Natural killer cell (primary cell): ENCODE measurements at places on chromosomes 3 and 15.

- no peak overlapping the region for H3K27ac ChIP-seq
- no peaks in the 10 kb centered on the region for H3K27me3 ChIP-seq
- H3K36me3 ChIP-seq: no peaks in the 10 kb centered on the region
- no peaks in the 10 kb centered on the region for H3K4me1 ChIP-seq
These were observed 1178.7 kb upstream of the GBE1 start for GRCh38 chr3:82940124-82940523.

- no peaks in the 10 kb centered on the region for H3K36me3 ChIP-seq
- H3K4me3 ChIP-seq: peak within 1 kb of the TSS; percentile 85
- peaks cover 47% of the 10 kb centered on the region for H3K4me1 ChIP-seq
- peak; percentile 92 for DNase-seq
- peak within 1 kb of the TSS; percentile 95 for H3K27ac ChIP-seq
These were observed at the start of gene FYCO1 for GRCh38 chr3:45995236-45996192. TSS of gene FYCO1 (minus strand) at chr3:45995824. CDS start at chr3:45984910, 10,914 bp downstream.

GRCh38 chr3:148309390-148310035, 388.2 kb upstream of the AGTR1 start:
- no peak overlapping the region for H3K4me3 ChIP-seq
- no peaks in the 10 kb centered on the region for H3K27me3 ChIP-seq
- no peak overlapping the region for H3K27ac ChIP-seq
- peak; percentile 8 for DNase-seq

DNA sequence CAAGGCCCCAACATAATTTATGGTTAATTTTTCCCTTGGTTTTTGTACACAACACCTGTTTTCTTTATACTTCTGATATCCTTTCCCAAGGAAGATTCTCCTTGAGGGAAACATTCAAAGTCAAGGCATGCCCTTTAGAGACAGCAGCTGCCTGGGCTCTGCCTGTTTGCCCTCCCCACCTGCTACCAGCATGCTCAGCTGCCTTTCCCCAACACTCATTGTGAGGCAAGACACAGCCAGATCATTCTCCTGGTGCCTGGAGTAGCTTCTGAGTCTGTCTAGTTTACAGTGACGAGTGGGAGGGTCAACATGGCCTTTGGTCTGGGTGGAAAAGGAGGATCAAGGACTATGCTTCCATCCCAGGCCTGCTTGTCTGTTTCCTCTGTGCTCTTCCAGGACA, 132.5 kb downstream of the EPHB1 start:
- no peak overlapping the region for H3K4me3 ChIP-seq
- no peaks in the 10 kb centered on the region for H3K4me1 ChIP-seq
- no peaks in the 10 kb centered on the region for H3K36me3 ChIP-seq
- H3K27ac ChIP-seq: no peak overlapping the region
- DNase-seq: no peak
- H3K27me3 ChIP-seq: no peaks in the 10 kb centered on the region

DNA sequence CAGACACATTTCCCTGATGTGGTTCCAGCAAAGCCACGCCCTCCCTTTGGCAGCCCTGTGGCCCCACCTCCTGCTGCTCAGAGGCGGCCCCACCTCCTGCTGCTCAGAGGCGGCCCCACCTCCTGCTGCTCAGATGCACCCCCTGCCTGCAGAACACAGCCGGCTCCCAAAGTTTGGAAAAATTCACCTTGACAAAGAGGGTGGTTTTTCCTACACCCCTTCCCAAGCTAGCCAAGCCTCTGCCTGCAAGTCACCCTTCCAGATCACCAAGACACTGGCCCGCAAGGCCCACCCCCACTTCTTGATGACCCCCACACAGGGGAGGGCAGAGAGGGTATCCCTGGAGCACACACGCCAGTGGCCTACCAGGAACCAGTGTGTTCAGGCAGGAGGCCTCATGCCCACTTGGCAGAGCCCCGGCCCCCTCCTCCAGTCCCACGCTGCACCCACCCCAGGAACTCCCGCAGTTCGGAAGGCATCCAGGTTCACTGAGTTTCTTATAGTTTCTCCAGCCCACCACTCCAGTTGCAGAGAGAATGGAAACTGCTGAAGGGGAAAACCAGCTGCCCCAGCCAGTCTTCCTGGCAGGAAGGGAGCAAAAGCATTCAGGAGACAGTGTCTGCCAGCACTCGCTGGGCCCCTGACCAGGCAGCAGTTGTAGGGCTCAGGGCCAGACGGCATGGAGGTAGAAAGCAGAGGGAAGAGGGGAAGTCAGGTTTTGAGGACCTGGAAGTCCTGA, 2.3 kb upstream of the HAPLN3 start:
- H3K36me3 ChIP-seq: no peaks in the 10 kb centered on the region
- peaks cover 7% of the 10 kb centered on the region for H3K27me3 ChIP-seq
- peaks cover 29% of the 10 kb centered on the region for H3K4me1 ChIP-seq
- DNase-seq: no peak

- no peak overlapping the region for H3K27ac ChIP-seq
- H3K27me3 ChIP-seq: no peaks in the 10 kb centered on the region
- no peak for DNase-seq
- no peaks in the 10 kb centered on the region for H3K36me3 ChIP-seq
These were observed 30.9 kb downstream of the LRRC49 start for GRCh38 chr15:70923311-70924080.

GRCh38 chr3:133758964-133759739, 13.0 kb downstream of the TF start:
- no peak overlapping the region for H3K27ac ChIP-seq
- H3K4me3 ChIP-seq: no peak overlapping the region
- no peak for DNase-seq
- no peaks in the 10 kb centered on the region for H3K36me3 ChIP-seq
- no peaks in the 10 kb centered on the region for H3K4me1 ChIP-seq

GRCh38 chr3:58371754-58372153, 39.1 kb downstream of the PXK start:
- no peak overlapping the region for H3K27ac ChIP-seq
- H3K36me3 ChIP-seq: peaks cover 9% of the 10 kb centered on the region
- H3K4me1 ChIP-seq: no peaks in the 10 kb centered on the region
- no peaks in the 10 kb centered on the region for H3K27me3 ChIP-seq
- no peak overlapping the region for H3K4me3 ChIP-seq
- no peak for DNase-seq

DNA sequence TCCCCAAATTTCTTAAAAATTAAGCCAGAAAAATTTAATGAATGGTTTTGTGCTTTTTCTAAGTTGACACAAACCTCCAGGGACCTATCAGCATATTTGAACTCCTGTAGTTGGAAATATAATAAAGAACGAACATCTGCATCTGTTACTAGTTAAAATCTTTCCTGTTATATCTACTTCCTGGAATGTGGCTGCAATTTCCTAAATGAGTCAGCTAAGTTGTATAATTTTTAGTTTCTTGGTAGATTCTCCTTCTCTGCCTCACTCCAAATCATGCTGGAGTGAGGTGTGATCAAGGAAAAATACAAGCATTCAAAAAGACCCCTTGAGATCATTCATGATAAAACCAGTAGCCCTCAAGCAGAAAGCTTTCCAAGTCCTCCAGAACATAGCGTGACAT, 106.2 kb upstream of the MCTP2 start:
- H3K27me3 ChIP-seq: no peaks in the 10 kb centered on the region
- no peak overlapping the region for H3K27ac ChIP-seq
- no peak overlapping the region for H3K4me3 ChIP-seq
- DNase-seq: no peak
- no peaks in the 10 kb centered on the region for H3K4me1 ChIP-seq
- H3K36me3 ChIP-seq: no peaks in the 10 kb centered on the region

DNA sequence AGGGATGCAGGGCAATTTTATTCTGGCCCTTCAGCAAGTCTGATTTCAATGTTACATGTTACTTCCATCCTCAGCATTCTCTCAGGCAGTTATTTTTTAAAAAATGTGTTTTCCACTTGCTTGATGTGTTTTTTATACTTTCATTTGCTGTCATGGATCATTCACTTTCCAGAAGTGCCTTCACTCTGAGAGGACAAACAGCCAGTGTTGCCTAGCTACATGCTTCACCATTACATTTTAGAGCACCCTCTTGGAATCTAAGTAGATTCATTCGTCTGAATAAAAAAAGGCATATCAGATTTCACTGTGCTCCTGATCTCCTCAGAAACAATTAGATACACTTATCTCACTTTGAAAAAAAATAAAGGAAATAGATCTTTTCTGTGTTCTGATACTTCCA, 93.6 kb upstream of the POU1F1 start:
- no peak overlapping the region for H3K4me3 ChIP-seq
- H3K4me1 ChIP-seq: no peaks in the 10 kb centered on the region
- no peaks in the 10 kb centered on the region for H3K27me3 ChIP-seq

DNA sequence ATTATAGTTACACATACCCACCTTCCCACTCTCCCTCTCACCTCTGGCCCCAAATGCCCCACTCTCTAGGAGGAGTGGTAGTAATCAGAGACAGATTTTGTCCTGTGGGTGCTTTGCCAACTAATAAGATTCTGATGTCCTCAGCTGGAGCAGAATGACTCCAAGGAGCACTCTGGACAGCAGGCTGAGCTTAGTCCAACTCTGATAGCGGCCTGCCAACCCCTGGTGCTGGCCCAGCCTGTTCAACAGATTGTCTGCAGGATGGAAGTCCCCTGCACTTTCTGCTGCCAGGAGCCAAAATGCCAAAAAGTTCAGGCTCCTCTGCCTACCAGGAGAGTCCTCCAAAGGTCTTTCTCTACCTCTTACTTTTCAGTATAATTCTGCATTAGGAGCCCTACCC, 160.5 kb upstream of the UMPS start:
- no peaks in the 10 kb centered on the region for H3K36me3 ChIP-seq
- no peaks in the 10 kb centered on the region for H3K27me3 ChIP-seq
- H3K4me1 ChIP-seq: no peaks in the 10 kb centered on the region
- DNase-seq: no peak
- H3K4me3 ChIP-seq: no peak overlapping the region

DNA sequence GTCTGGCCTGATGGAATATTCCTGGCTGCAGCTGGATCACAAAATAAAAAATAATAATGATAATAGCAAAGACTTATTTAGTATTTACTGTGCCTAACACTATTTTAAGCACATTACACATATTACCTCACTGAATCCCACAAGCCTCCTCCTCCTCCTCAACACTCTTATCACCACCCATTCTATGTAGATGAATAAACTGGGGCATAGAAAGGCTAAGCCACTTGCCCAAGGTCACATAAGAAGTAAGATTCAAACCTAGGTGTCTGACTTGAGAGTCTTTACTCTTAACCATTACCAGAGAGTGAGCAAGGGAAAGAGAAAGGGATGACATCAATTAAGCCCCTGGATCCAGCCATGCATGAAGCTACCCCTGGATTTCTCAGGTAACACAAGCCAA, 493.1 kb downstream of the SHQ1 start:
- no peaks in the 10 kb centered on the region for H3K36me3 ChIP-seq
- H3K27ac ChIP-seq: no peak overlapping the region
- H3K4me1 ChIP-seq: no peaks in the 10 kb centered on the region
- DNase-seq: no peak
- H3K27me3 ChIP-seq: no peaks in the 10 kb centered on the region

GRCh38 chr15:72796210-72796514, 12.6 kb upstream of the ADPGK start:
- H3K4me3 ChIP-seq: no peak overlapping the region
- H3K36me3 ChIP-seq: no peaks in the 10 kb centered on the region
- H3K4me1 ChIP-seq: peaks cover 10% of the 10 kb centered on the region
- peaks cover 13% of the 10 kb centered on the region for H3K27me3 ChIP-seq
- H3K27ac ChIP-seq: no peak overlapping the region
- DNase-seq: no peak

DNA sequence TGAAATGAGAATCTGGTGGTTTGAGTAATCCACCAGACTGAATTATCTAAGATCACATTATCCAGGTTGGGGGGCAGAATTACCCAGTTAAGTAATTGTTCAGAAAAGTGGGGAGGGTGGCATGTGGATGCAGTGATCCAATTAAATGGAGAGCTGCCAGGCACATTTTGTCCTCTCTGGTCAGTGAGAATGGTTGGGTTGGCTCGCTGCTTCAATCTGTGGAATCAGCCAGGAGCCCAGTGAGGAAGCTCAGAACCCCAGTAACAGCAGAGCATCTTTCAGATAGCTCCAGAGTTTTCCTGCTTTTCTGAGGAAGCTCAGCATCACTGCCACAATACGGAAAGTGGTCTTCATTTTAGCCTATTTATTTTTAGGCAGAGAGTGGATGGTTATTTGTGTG, 6.4 kb upstream of the EXOG start:
- H3K4me3 ChIP-seq: no peak overlapping the region
- no peaks in the 10 kb centered on the region for H3K27me3 ChIP-seq
- no peak for DNase-seq

GRCh38 chr3:59443618-59444293, 393.9 kb upstream of the CFAP20DC start:
- no peak for DNase-seq
- no peak overlapping the region for H3K4me3 ChIP-seq
- no peaks in the 10 kb centered on the region for H3K27me3 ChIP-seq
- no peaks in the 10 kb centered on the region for H3K36me3 ChIP-seq

DNA sequence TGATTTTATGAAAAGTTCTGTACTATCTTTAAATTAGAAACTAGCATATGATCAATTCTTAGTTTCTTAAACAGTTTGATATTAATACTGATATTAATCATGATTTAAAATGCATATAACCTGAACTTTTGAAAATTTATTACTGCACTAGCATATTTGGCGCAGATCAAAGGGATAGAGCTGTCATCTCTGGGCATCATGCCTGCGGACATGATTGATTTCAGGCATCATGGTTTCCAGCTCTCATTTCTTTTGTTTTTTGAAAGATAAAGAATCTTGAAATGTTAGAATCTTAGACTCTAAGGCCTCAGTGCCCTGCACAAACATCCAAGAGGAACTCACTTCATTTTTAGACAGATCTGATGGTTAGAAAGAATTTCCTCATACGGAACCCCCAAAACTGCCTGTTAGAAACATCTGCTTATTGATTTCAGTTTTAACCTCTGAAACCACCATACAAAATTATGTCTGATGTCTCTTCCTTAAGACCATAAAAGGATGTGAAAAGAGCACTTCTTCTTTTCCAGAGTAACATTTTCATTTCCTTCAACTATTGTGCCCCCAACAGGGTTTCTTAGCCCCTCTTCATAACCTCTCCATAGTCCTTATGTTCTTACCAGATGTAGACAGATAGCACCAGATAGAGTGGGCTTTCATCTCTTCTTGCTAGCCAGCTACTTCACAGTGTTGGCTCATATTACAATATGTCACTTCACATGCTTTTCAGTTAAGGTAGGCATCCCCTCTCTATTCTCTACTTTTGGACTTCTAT, 110.8 kb downstream of the BBX start:
- no peaks in the 10 kb centered on the region for H3K36me3 ChIP-seq
- no peaks in the 10 kb centered on the region for H3K4me1 ChIP-seq
- no peak overlapping the region for H3K27ac ChIP-seq

DNA sequence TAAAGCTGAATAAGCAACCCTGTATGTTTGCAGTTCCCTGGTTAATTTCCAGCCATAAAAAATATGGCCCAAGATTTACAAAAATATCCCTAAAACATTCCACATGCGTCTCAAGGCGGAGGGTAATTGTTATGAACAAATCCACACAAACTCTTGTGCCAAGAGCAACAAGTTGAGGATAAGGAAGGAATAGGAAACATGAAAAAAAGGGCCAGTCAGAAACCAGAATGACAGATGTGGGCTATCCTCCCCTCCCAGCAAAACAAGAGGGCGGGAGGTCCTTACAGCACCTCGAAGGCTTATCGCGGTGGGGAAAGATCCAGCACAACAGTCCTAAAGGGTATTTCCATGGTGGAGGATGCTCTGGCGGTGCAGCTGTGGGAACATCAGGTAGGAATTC, 155.6 kb upstream of the HES1 start:
- no peak overlapping the region for H3K4me3 ChIP-seq
- H3K27ac ChIP-seq: no peak overlapping the region
- no peaks in the 10 kb centered on the region for H3K36me3 ChIP-seq
- H3K4me1 ChIP-seq: no peaks in the 10 kb centered on the region
- no peak for DNase-seq
- H3K27me3 ChIP-seq: no peaks in the 10 kb centered on the region

- H3K4me1 ChIP-seq: no peaks in the 10 kb centered on the region
- no peak overlapping the region for H3K4me3 ChIP-seq
- no peaks in the 10 kb centered on the region for H3K36me3 ChIP-seq
- no peaks in the 10 kb centered on the region for H3K27me3 ChIP-seq
- no peak overlapping the region for H3K27ac ChIP-seq
These were observed 109.5 kb downstream of the ROBO2 start for GRCh38 chr3:77149382-77149781.
